ENCODE measurements at places on chromosomes 6 and 20.

DNA sequence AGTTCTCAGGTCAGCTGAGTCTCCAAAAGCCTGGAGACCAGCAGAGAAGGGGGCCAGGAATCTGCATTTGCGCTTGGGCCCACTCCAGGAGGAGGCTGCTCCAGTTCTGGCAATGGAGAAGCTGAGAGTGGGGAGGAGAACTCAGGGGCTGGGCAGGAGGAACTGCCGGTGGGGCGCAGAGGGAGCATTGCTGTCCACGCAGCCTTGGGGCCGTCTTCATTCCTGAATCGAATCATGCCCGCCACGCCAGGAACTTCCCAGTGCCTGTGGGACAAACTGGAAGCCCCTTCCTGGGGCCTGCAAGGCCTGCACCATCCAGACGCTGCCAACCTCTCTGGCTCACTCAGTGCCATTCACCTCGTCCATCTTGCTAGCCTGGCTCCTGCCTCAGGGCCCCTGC lies 16.9 kb downstream of the RAB44 start:
- DNase-seq, result no peak

GRCh38 chr20:40279390-40279789 lies 409.6 kb downstream of the MAFB start:
- no peak for DNase-seq

DNA sequence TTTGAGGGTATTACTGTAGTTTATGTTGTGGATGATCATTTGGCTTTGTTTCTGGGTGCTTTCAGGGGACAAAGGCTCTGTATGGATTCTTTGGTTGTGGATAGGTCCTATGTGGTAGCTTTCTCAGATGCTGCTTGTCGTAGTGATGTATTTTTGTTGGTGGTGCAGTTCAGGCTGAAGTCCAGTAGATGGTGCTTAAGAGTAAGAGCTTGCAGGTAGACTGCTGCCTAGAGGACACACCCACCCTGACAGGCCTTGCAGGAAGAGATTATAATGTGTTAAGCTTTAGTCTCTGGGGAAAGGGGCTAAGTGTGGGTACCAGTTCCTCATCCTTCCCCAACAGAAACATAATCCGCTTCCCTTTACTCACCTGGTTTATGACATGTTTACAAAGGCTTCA lies 62.6 kb upstream of the ADGRB3 start:
- no peak for DNase-seq

- DNase-seq, result no peak
These were observed 91.2 kb upstream of the EXOC2 start for GRCh38 chr6:783966-784735.

GRCh38 chr6:90226257-90226656 lies 70.4 kb downstream of the BACH2 start:
- no peak for DNase-seq

GRCh38 chr6:37375376-37375775 lies 21.6 kb downstream of the RNF8 start:
- no peak for DNase-seq

GRCh38 chr20:52744441-52744840 lies 227.7 kb upstream of the TSHZ2 start:
- DNase-seq, result no peak

GRCh38 chr20:20130399-20130798 lies 78.1 kb downstream of the CFAP61 start:
- DNase-seq, result no peak

DNA sequence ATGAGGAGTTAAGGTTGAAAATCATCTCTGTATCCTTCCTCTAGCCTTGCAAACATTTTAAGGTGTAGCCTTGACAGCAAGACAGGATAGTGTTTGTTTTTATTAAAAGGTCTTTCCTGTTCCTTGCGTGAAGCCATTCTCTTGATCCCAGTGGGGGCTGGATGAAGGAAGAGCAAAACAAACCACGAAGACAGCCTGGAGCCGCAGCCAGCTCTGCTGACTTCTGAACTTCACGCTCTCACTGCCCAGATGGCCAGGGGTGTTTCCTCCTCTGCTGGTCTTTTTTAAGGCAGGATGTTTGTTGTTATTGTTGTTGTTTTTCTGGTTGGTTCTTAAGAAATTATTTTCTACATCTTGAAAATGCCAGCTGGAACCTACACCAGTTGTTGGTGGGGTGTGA lies 156.4 kb downstream of the MTHFD1L start:
- no peak for DNase-seq

DNA sequence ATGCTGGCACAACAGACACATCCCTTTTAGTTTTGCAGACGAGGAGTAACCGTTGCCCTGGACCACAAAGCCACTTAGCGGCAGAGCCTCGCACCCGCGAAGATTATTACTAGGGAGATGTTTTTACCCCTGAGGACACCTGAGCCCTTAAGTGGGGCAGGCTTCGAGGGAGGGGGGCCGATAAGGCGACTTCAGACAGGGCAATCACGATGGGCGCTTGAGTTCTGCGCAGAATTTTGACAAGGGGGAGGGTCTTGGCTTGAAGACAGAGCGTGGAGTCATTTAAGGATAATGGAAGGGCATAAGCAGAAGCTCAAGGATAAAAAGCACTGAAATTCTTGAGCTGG lies 650 bp upstream of the TTK start:
- DNase-seq, result peak; percentile 63

DNA sequence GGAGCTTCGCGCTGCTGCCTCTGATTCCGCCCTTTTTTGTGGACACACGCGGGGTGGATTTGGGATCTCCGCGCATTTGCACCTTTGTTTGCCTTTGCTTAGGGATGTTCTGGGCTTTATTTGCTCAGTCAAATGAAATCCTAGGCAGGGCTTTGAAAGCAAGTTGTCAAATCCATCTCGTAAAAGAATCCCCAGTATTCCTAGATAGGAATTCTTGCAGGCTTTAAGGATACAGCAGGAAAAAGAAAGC lies 453 bp downstream of the CEP57L1 start:
- DNase-seq, result no peak

DNA sequence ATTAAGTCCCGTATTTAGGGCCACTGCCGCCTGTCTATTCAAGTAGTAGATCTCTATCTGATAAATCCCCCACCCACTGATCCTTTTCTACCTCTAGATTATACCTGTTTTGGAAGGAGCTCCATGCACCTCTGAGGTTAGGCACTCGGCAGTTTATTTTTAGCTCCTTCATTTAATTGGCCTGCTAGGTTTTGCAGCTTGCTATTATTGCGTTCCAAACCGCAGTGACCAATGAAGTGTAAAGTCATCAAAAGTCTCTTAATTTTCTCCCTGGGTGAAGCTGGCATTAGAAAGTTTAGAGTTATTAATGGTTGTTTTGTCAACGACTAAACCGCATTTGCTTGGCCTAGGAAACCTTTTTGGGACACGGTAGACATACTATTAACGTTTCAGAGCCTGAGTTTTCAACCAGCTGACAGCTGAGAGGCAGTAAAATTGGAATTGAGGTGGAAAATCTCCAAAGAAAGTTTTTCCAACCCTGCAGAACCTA lies 60.0 kb downstream of the RFPL4B start:
- no peak for DNase-seq

DNA sequence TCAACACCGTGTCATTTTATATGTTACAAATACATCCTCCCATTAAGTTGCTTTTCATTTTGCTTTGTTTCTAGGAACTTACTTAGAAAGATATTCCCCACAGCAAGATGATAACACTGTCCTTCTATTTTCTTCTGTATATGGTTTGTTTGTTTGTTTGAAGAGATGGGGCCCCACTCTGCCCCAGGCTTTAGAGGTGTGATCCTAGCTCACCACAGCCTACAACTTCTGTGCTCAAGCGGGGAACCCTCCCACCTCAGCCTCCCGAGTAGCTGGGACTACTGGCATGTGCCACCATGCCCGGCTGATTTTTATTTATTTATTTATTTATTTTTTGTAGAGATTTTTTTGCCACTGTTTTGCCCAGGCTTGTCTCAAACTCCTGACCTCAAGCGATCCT lies 14.2 kb upstream of the GMDS start:
- DNase-seq, result no peak

GRCh38 chr20:53829255-53829723 lies 235.7 kb upstream of the ZNF217 start:
- DNase-seq, result no peak

DNA sequence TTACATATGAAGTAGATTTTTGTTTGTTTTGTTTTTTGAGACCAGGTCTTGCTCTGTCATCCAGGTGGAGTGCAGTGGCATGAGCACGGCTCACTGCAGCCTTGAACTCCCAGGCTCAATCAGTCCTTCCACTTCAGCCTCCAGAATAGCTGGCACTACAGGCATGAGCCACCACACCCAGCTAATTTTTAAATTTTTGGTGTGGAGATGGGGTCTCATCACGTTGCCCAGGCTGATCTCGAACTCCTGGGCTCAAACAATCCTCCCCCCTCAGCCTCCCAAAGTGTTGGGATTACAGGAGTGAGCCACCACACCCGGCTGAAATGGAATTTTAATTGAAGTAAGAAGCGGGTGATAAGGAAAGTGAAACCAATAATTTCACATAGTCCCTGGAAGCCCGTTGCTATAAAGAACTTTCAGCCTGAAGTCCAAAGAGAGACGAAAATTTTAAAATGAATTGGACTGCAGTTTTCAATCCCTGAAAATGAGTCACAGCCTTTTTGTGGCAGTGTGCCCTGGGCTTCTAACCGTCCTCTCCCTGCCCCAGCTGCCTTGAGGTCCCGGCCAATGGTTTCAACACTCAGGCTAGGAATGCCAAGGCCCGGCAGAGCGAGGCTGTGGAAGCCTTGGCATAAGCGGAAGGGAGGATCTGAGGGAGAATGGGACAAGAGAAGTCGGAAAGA lies 757 bp downstream of the RAET1E start:
- no peak for DNase-seq

DNA sequence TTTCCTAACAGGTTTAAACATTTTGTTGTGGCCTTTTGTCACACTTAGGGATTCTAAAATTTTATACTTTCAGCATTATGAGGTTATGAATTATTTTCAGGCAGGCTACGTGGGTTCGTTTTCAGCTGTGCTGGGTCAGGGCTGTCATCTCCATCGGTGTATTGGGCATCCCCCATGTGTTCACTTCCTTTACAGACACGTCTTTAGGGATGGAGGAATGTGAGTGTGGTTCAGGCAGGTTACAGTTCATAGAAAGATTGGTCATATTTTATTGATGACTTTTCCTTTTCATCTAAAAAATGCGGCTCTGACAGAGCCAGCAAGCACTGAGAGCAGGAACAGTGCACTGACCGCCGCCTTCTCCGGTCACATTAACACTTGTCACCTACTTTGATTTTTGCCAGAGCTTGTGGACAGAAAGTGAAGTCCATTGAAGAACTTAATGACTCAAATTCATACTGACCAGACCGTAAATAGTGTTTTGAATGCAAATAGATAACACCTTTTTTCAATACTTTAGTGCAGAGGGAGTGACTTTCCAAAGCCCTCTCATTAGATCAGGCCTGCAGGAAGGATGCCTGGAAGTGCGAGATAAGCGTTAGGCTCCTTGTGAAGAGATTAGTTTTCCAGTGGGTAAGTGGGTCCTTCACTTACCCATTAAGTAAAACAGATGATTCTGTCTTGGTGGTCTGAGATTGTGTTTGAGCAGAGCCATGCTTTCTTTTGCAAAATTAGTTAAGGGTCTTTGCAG lies 113.1 kb downstream of the TIAM2 start:
- DNase-seq, result no peak

GRCh38 chr6:125246566-125246965 lies 55.2 kb downstream of the HDDC2 start:
- DNase-seq, result no peak

DNA sequence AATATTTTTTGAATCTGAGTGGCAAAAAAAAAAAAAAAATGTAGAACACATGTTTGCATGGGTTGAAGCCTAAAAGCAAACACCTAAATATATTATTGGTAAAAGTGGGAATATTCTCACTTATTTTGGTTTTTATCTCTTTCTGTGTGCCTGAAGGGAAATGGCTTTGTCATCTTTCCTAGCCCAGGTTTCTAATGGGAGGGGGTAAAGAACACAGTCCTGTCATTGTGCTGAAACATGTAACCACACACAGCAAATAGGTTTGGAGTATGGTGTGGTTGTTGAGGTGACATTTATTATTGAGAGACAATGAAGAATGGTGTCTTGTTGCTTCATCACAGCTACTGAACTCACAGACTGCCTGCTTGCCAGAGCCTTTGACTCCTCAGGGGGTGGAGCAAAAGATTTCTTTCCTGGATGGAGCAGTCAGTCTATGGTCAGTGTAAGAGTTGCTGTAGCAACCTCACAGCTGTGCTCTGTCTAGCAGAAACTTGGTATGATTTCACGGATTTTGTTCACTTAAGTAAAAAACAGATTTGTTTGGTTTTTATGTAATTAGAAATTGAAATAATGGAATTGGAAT lies 70.2 kb downstream of the CEP57L1 start:
- DNase-seq, result no peak

DNA sequence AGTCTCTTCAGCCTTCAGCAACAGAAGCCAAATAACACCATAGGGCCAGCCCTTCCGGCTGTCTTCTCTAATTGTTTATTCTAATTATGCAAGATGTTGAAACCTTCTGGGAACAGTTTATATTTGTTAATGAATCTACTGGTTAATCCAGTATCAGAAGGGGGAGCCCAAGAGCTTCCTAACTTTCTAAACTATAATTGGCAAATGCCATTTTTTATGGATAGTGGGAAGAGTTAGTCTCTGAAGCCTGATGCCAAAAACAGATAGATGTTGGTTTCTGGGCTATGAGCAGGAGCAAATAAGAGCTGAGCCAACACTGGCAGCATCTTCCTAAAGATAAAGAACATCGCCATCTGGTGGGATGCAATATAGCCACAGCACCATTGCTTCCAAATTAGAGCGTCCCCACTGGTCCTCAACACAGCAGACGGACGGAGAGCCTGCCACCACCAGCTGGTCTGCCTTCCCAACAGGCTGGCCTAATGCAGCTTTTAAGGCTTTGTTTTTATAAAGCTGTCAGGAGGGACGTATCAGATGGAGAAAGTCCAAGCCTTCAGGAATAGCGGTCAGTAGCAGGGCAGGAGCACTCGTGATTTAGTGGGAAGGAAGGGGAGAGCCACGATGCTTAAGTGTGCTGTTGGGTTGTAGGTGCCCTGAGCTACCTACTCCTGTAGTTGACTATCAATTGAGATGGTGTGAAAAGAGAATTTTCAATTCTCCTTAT lies 118.8 kb downstream of the RALGAPA2 start:
- DNase-seq, result no peak

DNA sequence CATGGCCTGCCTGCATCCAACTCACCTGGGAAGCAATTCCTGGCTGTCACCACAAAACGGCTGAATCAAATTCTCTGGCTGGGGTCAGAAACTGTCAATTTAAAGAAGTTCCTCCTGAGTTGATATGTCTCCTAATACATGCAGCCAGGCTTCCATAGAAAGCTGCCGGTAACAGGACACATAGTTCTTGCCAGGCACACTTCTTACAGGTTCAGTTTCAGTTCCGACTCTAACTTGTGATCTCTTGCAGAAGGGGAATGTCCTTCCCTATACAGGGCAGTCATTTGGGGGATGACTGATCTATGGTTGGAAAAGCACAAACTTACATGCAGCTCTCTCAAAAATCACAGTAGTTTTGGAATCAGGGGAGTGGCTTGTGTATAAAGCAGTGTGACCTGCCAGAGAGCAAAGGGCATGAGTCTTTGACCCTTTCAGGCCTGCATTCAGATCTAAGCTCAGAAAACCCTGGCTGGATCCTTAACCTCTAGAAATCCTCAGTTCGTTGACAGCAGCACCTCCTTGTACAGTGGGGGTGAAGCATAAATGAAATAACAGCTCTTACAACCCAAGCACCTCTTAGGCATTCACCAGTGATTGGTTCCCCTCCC lies 195.6 kb downstream of the SCP2D1 start:
- DNase-seq, result no peak

GRCh38 chr20:50297498-50298376 lies 107.1 kb downstream of the CEBPB start:
- no peak for DNase-seq

GRCh38 chr6:7021301-7021700 lies 86.5 kb upstream of the RREB1 start:
- DNase-seq, result no peak
